ENCODE measurements at places on chromosomes 3 and 15.

DNA sequence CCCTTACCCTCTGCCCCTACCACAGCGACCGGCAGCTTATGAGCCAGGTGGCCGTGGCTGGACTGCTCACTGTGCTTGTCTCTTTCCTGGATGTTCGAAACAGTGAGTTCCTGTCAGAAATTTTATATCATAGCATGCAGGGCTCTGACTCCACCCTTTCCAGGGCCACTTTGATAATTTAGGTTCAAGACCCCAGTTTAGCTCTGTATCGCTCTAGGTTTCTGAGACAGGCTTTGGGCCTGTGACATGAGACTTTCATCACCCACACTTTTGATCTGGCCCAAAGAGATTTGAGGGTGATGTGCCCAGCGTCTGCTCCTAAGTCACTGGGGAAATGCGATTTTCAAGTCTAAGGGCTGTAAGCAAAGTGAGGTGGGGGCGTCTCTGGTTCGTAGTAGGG lies 6.5 kb upstream of the EIF4G1 start:
- DNase-seq, result no peak

- no peak for DNase-seq
These were observed 39.7 kb downstream of the ARHGEF3 start for GRCh38 chr3:56761887-56762651.

GRCh38 chr15:23828786-23829185 lies 141.7 kb upstream of the NDN start:
- DNase-seq, result no peak

DNA sequence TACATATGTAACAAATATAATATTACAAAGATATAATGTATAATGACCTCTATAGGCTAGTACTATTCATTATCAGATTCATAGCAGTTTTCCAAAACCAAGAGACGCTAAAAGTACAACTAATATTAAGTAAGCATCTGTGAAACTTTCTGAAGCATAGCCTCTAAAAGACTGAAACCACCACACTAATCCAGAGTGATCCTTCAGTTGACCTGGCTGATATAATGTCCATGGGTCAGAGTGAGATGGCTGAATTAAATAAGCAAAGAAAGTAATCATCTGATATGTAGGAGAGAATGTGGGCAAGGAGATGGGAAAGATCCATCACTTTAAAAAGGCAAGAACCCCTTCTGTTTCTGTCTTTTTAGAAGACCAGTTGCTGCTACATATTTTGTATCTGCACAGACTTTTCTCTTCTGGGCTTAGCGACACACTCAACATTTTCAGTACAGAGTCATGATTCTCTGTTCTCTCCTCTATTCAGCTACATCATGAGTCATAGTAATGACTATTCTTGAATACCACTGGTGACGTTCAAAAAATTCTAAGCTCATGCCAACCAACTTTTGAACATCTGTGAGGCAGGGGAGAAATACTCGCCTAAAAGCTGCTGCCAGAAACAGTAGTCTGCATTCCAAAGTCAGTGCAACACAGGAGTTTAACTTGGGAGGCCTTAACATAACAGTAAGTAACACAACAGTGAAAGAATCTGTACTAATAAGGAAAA lies 149.6 kb downstream of the MAGI1 start:
- DNase-seq, result no peak

DNA sequence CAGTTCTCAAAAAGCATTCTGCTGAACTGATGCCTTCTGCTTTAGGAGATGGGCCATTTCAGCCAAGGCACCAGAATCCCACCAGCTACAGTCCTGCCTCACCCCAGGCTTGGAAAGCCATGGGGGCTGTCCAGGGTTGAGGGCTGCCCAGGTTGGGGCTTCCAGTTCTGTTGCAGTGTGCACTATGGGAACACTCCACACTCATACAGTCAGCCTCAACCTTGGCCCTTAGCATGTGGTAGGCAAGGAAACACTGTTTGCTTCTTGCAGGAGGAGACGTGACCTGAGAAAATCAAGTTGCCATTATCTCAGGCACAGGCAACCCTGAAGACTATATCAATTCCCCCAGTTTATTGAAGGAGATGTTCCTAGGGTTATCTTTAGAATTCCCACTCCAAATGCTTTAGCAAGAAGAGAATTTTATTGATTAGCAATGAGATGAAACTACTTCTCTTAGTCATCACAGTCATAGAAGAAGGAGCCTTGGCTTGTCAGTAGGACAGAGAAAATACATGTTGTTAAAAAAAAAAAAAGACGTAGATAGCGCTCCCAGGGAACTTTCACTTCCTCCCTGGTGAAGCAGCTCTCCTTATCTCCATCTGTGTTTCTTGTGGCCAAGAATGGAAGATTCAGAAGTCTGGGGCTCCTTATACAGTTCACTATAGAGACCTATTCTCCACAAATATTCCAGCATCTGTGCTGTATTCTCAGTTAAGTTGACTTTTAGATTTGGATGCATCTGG lies 38.3 kb upstream of the IL12A start:
- DNase-seq, result no peak

GRCh38 chr3:88410259-88410658 lies 260.5 kb downstream of the C3orf38 start:
- DNase-seq, result no peak

DNA sequence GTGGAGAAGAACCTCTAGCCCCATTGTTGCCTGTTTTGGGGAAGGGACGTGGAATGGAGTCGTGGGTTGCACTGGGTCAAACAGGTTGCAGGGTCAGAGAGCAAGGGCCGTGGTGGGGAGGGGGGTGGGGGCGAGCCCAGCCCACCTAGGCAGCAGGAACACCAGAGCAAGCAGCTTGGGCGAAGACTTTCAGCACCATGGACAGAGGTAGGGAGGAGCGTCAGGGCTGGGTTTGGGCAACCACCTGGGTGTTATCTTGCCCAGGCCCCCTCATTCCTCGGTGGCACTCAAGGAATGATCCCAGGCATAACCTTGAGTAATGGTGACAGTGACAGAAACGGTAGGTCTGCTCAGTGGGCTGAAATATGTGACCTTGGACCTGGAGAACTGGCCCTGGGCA lies 45.9 kb upstream of the TMEM115 start:
- DNase-seq, result no peak

DNA sequence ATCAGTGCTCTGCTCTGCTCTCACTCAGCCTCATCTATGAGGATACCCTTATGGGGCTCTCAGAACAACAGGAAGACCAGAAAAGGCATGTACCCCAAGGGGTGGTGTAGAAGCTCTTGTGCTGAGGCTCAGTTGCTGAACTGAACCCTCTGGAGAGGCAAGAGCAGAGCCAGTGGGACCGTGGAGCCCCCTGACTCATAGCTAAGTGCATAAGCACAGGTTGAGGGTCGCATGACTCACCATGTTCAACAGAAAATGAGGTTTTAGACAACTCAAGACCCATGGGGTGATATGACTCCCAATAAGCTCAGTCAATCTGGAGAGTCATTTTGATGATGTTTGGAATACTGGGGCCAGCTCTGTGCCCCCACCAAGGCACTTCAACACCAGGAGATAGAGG lies 37.3 kb downstream of the CRYGS start:
- no peak for DNase-seq

DNA sequence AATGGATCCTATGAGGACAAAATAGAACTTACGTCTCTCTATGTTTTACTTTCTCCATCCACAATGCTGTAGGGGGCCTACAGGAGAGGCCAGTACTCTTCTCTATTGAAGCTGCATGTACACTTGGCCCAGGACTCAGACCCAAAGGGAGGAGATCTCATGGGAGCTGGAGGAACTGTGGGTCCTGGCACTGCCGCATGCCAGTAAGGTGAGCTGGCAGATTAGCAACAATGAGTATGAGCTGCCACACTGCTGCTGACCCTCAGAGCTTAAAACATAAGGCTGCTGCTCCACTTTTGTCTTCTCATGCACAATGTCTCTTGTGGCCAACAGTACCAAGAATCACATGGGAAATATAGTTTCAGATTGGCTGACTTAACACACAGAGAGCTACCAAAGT lies 57.8 kb upstream of the TBC1D5 start:
- no peak for DNase-seq

- no peak for DNase-seq
These were observed 10.2 kb upstream of the FSIP1 start for GRCh38 chr15:39792844-39793335.

- DNase-seq, result no peak
These were observed 14.4 kb upstream of the PLA2G4D start for GRCh38 chr15:42108806-42109205.

DNA sequence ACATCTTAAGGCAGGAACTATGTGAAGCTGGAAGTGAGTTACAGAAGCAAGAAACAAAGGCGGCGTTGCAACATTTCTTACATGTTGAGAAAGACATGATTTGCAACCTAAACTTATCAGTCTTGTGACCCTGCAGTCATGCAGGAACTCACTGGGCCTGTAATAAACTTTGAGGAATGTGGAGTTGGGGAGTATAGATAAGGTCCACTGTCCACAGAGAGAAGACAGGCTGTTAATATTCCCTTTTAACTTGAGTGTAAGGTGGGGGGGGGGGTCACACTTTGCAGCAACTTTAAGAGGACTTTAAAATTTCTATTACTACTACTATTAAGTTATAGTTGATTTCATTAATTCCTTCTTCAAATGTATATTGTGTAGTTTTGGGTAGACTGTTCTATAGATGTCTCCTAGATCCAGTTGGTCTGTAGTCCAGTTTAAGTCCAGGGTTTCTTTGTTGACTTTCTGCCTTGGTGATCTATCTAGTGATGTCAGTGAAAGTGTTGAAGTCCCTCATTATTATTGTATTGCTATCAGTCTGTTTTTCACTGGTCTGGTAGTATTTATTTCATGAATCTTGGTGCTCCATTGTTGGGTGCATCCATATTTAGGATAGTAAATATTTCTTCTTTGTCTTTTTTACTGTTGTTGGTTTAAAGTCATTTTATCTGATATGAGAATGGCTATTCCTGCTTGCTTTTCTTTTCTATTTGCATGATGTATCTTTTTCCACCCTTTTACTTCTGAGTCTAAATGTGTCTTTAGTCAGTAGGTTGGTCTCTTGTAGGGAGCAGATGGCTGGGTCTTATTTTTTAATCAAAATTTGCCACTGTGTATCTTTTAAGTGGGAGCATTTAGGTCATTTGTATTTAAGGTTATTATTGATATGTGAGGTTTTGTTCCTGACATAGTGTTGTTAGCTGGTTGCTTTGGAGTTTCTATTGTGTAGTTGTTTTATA lies 15.6 kb upstream of the FAM98B start:
- DNase-seq, result no peak

- DNase-seq, result peak; percentile 81
These were observed 143.4 kb downstream of the CHSY1 start for GRCh38 chr15:101108461-101108775.

GRCh38 chr3:9439331-9439730 lies 41.9 kb downstream of the SETD5 start:
- DNase-seq, result no peak

- no peak for DNase-seq
These were observed 4.8 kb downstream of the LCTL start for GRCh38 chr15:66560856-66561525.

DNA sequence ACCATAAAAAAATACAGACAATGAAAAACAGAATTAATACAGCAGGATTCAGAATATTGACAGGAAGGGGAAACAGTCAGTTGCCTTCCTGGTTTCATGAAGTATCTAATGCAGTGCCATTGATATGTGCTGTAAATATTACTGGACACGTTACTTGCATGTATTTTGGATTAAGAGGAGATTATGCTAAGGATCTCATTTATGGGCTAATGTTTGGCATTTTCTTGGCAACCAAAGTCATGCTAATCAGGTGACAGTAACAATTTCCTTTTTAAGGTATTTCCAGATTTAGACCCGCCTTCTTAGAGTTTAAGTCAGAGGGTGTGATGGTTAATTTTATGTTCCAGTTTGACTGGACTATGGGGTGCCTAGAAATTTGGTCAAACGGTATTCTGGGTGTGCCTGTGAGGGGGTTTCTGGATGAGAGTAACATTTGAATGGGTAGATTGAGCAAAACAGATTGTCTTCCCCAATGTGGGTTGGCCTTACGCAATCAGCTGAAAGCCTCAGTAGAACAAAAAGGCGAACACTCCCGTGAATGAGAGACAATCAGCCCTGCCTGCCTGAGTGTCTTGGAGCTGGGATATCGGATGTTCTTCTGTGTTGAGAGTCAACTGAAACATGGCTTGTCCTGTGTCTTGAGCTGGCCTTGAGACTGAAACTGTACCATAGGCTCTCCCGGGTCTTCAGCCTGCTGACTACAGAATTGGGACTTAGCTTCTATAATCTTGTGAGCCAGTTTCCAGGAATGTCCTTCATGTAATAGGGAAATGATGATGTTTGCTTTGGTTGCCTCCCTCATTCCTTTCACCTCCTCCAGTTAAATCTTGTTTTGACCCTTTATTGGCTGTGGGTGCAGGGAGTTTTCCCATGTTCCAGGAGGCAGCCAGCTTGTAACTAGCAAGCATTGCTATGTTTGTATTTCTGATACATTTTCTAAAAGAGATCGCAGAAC lies 10.5 kb downstream of the SQOR start:
- no peak for DNase-seq

GRCh38 chr15:73357999-73358665 lies 10.6 kb downstream of the HCN4 start:
- DNase-seq, result no peak

GRCh38 chr15:75666823-75667501 lies 19.2 kb downstream of the SNX33 start:
- DNase-seq, result no peak

GRCh38 chr15:34927726-34928125 lies 41.8 kb downstream of the AQR start:
- no peak for DNase-seq

DNA sequence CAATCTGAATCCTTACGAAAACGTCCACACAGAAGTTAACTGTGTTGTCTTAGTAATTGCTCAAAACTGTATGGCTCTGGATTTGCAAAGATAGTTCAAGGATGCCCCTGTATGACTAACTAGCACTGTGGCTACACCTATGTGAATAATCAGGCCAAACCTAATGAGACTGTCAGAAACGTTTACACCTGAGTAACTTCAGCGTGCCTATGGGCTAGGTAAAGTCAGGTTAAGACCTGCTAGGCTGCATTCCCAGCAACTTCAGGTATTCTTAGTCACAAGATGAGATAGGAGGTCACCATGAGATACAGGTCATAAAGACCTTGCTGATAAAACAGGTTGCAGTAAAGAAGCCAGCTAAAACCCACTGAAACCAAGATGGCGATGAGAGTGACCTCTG lies 87.8 kb upstream of the PLXND1 start:
- DNase-seq, result no peak

- no peak for DNase-seq
These were observed 155.2 kb downstream of the RBPMS2 start for GRCh38 chr15:64619880-64620839.

GRCh38 chr3:100830931-100831330 lies 121.6 kb downstream of the TFG start:
- no peak for DNase-seq

- DNase-seq, result no peak
These were observed 153.8 kb downstream of the RAP2B start for GRCh38 chr3:153315781-153316180.

GRCh38 chr3:138935863-138936740 lies 10.8 kb downstream of the FOXL2 start:
- DNase-seq, result peak; percentile 21

- DNase-seq, result no peak
These were observed 2.9 kb downstream of the CBLB start for GRCh38 chr3:105865867-105866350.
